ENCODE measurements at places on chromosomes 3 and 15.

DNA sequence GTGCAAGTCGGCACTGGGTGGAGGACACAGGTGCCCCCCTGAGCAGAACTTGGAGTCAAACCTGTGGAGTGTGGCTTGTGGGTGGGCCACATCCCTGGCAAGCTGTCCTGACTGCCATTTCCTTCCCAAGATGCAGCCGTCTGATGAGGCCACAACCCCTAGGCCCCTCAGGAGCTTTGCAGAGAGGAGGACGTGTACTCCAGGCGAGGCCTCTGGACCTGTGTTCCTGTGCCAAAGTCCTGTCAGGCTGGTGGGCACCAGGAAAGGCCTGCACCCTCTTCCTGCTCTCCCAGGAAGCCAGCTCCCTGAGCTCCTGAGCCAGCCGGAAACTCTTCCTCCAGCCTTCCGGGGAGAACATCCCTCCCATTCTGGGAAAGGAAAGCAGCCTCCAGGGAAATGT lies 48.5 kb downstream of the CMTM6 start:
- DNase-seq = no peak

GRCh38 chr15:101558221-101558941 lies 68.9 kb upstream of the PCSK6 start:
- DNase-seq = no peak

DNA sequence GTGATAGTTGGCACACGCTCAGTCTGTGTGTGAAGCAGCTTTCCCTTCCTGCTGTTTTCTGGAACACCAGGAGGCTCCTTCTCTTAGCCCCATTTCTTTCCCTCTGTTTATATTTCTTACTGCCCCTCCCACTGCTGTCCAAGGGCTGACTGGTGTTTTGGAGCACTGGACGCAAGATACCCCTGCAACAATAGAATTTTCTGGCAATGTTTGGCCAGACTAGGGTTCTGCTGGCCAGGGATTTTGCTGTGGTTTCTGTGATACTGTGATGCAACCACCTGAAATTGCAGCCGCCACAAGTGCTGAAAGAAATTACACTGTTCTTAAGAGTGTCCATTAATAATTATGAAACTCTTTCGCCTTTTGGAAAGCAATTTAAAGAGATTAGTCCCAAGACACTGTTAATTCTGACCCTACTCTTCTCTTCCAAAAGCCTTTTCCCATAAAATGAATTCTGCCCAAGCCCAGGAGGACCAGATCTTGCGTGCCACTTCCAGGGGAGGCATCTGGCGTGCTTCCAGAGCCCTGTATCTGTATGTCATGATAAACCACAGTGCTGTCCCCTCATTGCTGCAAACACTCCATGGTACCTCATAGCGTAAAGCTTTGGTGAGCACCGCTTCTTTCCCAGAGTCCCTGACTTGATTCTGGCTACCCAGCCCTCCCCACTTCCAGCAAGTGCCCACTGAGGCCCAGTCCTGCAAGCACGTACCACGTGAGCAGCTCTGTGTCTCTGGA lies 159.4 kb upstream of the CHRM5 start:
- no peak for DNase-seq

- no peak for DNase-seq
Observed at GRCh38 chr3:50165910-50166538, 10.9 kb downstream of the SEMA3F start.

DNA sequence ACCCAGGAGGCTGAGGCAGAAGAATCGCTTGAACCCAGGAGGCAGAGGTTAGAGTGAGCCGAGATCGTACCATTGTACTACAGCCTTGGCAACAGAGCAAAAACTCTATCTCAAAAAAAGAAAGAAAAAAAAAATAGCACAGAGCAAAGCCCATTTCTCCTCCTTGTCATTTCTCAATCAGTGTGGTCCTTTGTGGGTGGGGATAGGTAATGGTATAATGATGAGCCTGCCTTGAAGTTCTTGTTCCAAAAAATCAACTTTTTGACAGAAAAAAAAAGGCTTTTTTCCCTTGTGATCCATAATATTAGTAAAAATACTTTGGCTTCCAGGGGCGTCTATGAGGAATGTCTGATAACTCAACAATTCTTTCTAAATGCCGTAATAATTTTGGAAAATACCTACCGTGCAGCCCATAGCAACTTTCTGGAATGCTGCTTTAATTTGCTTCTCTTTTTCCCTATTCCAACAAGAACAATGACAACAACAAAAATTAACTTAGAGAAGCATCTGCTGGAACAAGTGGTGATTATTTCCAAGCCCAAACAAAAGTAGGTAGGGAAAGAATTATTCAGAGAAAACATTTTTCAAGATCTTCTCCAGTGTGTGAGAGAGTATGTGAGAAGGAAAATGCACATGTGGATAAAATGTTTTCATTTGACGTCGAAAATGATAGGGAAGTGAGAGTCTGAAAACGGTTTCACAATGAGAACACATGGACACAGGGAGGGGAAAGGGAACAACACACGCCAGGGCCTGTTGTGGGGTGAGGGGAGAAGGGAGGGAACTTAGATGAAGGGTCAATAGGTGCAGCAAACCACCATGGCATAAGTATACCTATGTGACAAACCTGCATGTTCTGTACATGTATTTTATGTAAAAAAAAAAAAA lies 337.8 kb downstream of the RBMS3 start:
- DNase-seq = peak; percentile 29

- DNase-seq = peak; percentile 40
Observed at GRCh38 chr3:33054100-33055092, 42.5 kb downstream of the GLB1 start.

DNA sequence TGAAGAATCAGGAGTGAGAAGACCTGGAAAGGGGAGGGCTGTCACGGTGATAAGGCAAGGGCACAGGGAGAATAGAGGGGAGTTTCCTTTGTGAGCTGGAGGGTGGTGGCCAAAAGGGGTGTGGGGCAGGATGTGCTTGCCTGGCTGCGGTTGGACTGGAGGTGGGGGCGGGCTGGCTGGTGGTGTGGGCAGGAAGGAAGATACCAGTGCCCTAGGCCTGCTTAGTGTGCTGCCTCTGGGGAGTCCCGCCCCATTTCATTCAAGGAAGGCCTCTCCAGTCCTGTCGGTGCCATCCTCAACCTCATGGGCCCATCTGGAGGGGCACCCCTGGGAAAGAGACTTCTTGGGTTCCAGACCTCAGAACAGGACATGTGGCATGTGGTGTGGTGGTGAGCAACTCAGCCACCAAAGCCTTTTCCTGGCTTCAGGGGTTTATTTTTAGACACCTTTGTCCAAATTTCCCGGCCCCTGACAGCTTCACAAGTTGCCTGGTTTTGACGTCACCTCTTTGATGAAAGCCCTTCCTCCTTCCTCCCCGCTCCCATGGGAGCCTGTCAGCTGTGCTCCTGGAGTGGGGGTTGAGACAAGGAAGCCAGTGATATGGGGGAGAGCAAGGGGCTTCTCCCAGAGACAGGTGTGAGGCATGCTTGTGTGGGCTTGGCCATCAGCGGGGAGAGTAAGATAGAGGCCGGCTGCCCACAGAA lies 15.6 kb downstream of the TEX264 start:
- peak; percentile 63 for DNase-seq

- no peak for DNase-seq
Observed at GRCh38 chr3:126124896-126125295, 41.0 kb upstream of the SLC41A3 start.

DNA sequence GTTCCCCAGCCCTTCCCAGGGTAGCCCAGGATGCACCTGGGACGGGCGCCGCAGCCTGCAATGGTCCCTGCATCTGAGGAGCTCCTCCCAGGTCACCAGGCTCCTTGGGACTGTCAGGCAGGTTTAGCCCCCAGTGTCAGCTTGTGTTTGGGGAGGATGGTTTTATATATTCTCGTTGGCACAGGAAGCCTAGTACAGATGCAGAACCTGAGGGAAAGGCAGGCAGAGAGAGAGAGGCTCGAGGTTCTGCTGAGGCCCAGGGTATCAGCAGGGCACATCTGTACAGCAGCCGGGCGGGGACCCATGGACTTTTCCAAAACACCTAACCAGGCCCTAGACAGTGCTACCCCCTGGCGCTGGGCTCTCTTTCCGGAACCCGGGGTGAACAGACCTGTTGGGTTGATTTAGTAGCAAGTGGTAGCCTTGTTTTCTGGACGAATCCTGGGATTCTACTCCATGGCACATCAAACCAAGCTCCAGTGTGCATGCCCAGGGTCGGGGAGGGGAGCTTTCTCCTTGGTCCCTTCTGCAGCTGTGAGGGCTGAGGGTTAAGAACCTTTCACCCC lies 8.6 kb downstream of the PAK6 start:
- no peak for DNase-seq

DNA sequence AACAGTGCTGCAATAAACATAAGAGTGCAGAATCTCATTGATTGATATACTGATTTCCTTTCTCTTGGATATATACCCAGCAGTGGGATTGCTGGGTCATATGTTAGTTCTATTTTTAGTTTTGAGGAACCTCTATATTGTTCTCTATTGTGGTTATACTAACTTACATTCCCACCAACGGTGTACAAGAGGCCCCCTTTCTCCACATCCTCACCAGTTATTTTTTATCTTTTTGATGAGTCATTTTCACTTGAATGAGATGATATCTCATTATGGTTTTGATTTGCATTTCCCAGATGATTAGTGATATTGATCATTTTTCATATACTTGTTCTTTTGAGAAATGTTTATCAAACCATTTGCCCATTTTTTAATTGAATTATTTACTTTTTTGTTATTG lies 12.4 kb upstream of the IREB2 start:
- peak; percentile 10 for DNase-seq

DNA sequence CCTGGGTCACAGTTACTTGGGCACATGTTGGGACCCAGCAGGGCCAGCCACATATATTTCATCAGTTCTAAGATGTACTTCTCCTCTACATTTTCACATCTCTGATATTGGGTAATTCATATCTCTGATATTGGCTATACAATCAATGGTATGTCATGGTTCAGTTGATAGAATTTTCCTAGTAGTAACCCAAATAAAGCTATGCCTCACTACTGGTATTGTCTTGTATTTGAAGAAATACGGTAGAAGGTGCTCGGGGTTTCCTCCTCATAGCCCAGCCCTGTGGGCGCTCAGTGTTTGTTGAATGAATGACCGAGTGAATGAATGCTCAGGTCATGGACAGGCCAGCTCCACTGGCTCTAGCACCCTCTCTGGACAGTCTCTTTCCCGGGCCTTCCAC lies 94.1 kb downstream of the RAB11A start:
- DNase-seq = no peak

- DNase-seq = peak; percentile 92
Observed at GRCh38 chr3:153284282-153284938, 122.4 kb downstream of the RAP2B start.

GRCh38 chr15:44810237-44810636 lies 73.9 kb downstream of the TRIM69 start:
- no peak for DNase-seq

GRCh38 chr15:98843844-98844243 lies 163.7 kb downstream of the PGPEP1L start:
- no peak for DNase-seq

- DNase-seq = no peak
Observed at GRCh38 chr3:18066899-18067582, 324.6 kb upstream of the TBC1D5 start.

GRCh38 chr3:17840126-17840525 lies 97.7 kb upstream of the TBC1D5 start:
- DNase-seq = peak; percentile 4

DNA sequence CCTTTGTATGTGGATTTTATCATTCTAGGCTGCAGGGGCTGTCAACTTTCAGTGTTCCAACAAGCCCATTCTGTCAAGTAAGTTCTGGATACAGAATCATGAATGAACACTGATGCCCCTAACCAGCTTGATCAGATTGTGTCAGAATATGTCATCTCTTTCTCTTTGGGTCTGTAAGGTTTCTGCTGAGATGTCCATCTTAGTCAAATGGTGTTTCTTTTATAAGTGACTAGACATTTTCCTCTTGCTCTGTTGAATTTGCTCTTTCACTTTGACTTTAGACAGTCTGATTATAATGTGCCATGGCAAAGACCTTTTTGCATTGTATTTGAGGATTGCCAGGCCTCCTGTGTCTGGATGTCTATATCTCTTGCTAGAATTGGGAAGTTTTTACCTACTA lies 660.9 kb upstream of the CBLB start:
- DNase-seq = no peak

GRCh38 chr3:4533489-4534443 lies 40.6 kb downstream of the ITPR1 start:
- peak; percentile 67 for DNase-seq

- peak; percentile 48 for DNase-seq
Observed at GRCh38 chr15:56353119-56353518, 12.1 kb upstream of the TEX9 start.

GRCh38 chr3:16330351-16330750 lies 65.3 kb downstream of the OXNAD1 start:
- no peak for DNase-seq

DNA sequence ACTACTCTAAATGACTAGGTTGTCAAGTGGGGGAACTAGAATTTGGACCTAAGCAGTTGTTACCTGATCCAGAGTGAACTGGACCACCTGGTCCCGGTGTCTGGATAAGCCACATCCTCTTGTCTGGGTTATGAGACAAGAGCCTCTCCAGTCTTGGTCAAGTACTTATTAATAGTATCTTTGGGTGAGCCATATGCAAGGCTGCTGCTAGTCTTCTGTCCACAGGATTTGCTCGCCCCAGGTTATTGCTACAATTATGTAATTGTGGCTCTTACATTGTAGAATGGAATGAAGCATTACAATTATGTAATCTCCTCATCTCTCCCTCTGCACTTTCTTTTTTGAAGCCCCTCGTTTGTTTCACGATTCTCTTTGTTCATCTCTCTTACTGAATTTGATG lies 24.0 kb upstream of the AGBL1 start:
- no peak for DNase-seq

- no peak for DNase-seq
Observed at GRCh38 chr15:75644376-75644775, 3.3 kb upstream of the SNX33 start.

DNA sequence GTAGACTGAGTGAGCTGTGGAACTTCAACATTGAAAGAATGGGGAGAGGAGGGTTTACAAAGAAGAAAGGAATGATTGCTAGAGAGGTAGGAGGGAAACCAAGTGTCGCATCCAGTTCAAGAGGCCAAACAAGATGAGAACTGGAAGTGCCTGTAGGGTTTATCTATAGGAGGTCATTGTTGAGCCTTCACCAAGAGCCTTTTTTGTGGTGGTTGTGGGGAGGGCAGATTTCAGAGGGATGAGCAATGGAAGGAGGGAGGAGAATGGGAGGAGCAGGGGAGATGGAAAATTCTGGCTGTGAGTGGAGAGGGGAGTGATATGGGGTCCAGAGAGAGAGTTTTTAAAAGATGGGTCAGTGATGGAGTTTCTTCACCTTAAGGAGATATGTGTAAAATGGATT lies 8.5 kb downstream of the PDIA5 start:
- DNase-seq = no peak

GRCh38 chr3:141807277-141808033 lies 44.2 kb downstream of the GRK7 start:
- DNase-seq = no peak

- no peak for DNase-seq
Observed at GRCh38 chr3:41681479-41681878, 280.4 kb downstream of the ULK4 start.

Data from inflammatory macrophage (primary cell).